Left cardiac atrium (tissue), 4 donors: ENCODE measurements at places on chromosomes 7 and 10. TPM values are rescaled to one million over a fixed set of nuclear protein-coding genes. Genes with fewer than 3 reads are reported as not detected.

The CLDN4 gene
- total RNA-seq, result not detected

The SPDYE1 gene
- total RNA-seq, result not detected

The CRHR2 gene
- total RNA-seq, result 0.16 TPM

The KCP gene
- total RNA-seq, result 0.50 TPM

The C7orf33 gene
- total RNA-seq, result not detected

The EXOC6 gene
- 9.7 TPM for total RNA-seq

The INA gene
- total RNA-seq, result not detected

The PUS7 gene
- total RNA-seq, result 4.3 TPM

The PRRT4 gene
- 1.8 TPM for total RNA-seq

- no peak for DNase-seq
These were observed 117.2 kb downstream of the PIP4K2A start for GRCh38 chr10:22597138-22597537.

DNA sequence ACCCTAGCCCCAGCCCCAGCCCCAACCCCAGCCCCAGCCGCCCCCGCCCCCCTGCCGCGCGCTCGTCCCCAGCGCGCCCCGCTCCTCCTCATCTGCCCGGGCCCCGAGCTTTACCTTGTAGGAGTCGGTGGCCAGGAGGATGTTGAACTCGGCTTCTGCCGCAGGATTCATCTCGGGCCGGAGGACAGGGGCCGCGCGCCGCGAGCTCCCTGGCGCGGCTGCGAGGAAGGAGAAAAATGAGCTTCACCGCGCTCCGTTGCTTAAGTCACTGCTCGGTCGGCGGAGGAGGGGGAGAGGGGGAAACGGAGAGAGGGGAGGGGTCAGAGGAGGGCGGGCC is at the start of gene NAMPT:
TSS of gene NAMPT (minus strand) at position 270 of the 337 bp plus-strand sequence. CDS start at position 171, 99 bp downstream.
- DNase-seq, result no peak

DNA sequence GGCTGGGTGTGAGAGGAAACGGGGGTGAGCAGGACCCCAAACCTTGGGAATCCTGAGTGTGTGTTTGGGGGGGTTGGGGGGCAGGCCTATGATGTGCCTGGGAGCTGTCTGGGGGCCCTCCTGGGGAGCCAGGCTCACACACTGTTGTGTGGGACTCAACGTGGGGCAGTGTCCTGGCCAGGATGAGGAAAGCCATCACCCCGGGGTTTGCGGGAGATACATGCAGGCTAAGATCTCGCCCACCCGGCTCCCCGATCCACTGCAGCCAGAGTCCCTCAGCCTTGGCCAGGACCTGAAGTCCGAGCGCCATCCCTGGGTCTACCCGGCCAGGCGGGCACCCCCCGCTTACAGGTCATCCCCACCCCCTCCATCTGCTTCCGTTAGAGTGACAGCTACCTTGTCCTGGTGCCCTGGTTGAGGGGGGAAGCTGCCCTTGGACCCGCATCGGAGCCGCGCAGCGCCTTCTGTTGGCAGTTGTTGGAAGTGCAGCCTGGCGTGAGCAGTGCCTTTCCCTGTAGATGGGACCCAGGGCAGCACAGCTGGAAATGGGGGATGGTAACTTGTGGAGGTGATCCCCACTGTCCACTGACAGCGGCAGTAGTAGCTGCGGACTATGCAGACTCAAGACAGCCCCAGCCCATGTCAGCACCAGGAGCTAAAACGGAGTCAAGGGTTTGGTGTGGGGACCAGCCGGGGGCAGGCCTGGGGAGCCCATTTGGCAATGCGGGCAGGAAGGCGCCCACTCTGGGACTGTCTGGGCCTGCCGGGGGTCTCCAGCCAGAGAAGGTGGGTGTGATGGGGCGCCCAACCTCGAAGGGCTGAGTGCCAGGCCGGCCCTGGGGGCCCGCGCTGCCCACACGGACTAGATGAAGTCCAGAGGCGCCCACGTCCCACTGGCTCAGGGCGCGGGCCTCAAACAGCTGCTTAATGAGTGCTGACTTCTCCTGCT is 885.6 kb upstream of the ZNF722 start:
- no peak for DNase-seq

DNA sequence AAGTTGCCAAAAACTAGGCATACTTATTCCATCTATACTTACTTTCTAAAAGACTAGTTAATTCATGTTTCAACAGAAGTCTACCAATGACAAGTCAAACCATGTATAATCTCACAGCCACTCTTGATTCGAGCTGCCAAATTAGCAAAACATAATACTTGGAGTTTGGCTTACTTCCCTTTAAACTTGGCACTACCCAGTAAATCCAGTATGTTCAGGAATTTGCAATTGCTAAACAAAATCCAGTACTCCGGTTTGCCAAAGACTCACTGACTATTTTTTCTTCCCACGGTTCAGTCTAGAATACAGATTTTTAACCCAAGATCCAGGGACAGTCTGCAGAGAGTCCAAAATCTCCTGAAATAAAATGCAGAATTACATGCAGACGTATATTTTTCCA is 4.6 kb downstream of the OAT start:
- no peak for DNase-seq

DNA sequence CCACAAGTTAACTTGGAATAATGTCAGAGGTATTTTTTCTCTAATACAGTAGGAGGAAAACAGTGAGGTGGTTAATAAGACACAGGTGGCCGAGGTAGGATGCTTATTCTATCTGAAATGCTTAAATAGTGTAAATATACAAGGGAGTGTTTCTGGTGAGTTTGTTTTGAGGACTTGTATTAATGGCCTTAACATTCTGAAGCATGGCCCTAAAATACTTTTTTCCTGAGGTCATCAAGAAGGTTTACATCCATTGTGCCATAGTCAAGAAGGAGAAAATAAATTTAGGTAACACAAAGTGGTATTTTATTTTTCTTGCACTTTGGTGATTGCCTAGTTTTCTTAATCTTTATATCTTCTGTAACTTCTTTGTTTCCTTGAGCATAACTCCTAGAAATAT is 18.8 kb downstream of the GNAI1 start:
- no peak for DNase-seq

DNA sequence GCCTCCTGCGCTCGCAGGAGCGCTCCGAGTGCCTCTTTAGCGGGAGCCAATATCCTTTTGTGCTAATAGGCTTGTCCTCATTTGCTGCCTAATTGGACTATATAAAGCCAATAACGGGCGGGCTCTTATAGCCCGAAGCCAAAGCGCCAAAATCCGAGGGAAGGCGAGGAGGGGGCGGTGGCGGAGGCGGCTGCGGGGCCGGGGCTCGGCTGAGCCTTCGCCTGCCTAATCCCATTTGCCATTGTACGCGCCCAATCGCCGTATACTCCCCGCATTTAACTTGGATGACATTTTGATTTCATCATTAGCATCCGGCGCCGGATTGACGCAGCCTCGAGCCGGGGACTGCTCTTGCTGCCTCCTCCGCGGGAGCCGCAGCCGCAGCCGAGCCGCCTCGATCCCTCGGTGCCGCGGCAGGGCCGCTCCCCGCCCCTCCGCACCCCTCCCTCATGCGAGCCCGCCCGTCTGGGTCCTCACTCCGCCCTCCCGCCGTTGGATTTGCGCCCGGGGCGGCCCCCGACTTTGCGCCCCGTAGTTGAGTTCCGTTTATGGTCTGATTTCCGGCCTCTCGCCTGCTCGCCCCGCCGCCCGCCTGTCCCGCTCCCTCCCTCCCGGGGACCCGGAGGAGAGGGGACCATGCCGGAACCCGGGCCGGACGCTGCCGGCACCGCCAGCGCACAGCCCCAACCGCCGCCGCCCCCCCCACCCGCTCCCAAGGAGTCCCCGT is at the start of gene HMX3:
TSS of gene HMX3 (plus strand) at position 556 of the 727 bp plus-strand sequence. CDS start at position 637, 81 bp downstream.
- no peak for DNase-seq

DNA sequence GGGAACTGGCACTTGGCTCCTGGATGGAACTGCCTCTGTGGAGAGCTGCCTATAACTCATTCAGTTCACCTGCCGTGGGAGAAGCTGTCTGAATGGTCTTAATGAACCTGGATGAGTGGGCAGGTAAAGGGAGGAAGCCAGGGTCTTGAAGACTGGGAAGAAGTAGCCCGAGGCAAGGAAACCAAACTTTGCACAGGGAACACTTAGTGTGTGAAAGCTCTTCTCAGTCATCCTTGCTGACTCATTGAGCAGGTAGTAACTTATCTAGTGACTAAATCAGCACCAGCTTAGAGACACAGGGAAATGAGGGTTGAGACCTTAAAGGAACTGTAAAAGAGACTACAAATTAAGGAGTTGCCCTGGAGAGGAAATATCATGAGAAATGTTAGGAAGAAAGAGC is 9.9 kb downstream of the LRRC4 start:
- no peak for DNase-seq

- no peak for DNase-seq
These were observed 8.0 kb upstream of the MNX1 start for GRCh38 chr7:157018328-157018996.

GRCh38 chr7:23369695-23370404 is 70.7 kb downstream of the MALSU1 start:
- DNase-seq, result no peak

DNA sequence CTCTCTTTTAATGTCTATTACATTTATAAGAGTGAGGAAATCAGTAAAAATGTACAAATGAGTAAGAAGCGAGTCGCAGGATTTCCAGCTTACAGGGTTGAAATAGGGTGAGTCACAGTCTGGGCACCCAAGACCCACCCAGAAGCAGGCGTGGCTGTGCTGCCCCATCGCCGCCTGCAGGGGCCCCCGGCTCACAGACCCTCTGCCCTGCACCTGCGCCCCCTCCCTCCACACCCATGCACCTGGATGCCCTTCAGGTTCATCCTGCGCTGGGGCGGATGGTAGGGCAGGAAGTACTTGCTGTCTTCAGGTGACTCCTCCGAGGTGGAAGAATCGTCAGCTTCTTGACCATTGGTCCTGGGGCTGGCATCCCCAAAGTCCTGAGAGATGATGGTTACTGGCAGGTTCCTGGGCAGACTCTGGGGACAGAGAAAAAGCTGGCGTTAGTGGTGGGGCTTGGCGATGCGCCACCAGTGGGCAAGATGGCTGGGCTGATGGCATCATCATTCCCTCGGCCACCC is 90.2 kb upstream of the GNA12 start:
- DNase-seq, result no peak

- no peak for DNase-seq
These were observed 413.5 kb downstream of the NRG3 start for GRCh38 chr10:82288461-82288881.

DNA sequence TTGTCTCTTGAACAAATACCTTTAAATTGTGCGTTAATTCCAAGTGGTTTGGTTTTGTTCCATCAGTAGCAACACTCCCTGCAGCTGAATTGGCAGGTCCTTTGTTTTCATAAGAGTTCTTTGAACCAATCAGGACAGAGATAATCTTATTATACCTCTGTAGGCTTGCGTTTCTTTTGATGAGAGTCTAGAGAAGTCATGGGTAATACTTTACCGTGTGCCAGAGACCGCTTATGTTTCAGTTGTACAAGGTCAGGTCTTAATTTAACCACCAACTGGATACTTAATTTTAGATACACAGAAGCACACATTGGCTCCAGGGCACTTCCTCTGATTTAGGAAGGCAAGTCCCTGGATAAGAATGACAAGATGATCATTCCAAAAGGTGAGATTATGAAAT is at the start of gene ASB15:
TSS of gene ASB15 (plus strand) at position 292 of the 400 bp plus-strand sequence. CDS start 12,682 bp downstream, outside the sequence.
- DNase-seq, result no peak
